ENCODE measurements at places on chromosomes 5 and 9. TPM values are rescaled to one million over a fixed set of nuclear protein-coding genes. Genes with fewer than 3 reads are reported as not detected.

GPR107 gene
- total RNA-seq = 16.9 TPM

IQGAP2 gene
- 0.39 TPM for total RNA-seq

SLC4A9 gene
- not detected for total RNA-seq

CER1 gene
- not detected for total RNA-seq

TEK gene
- 79.5 TPM for total RNA-seq

C9orf50 gene
- 0.47 TPM for total RNA-seq

GRAMD2B gene
- total RNA-seq = 3.9 TPM

SMIM32 gene
- total RNA-seq = not detected

All from mammary microvascular endothelial cell (primary cell).